ENCODE measurements at places on chromosomes 6 and 20.

DNA sequence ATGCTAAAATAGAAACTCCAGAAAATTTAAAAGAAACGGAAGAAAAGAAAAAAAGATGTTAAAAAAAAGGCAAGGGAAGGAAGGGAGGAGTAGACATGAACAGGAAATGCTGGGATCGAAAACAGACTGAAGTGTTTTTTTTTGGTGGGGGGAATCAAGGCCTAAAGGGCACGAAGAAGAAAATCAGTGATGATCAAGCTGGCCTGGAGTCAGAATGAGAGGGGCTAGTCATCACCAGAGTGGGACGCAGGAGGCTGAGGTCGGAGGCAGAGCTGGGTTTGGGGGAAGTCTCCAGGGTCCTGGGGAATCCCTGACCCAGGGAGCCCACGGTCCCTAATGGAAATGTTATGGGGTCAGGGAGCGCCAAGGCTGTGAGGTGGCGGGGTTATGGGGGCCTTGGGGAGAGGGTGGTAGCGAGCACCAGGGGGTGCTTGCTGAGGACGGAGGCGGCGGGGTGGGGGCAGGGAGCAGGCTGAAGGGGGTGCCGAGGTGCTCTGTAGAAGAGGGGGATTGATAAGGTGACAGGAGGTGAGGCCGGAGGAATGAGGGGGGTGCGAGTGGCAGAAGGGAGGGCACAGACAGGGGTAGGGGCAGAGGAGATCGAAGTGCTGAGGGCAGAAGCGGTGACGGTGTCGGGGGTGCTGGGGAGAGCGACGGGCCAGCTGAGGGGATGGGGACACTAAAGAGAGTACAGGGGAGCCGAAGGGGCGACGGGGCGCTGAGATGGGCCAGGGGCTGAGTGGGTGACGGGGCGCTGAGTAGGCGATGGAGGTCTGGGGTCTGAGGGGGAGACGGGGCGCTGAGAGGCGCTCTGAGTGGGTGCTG, 684 bp downstream of the ZNFX1 start:
- DNase-seq = no peak

DNA sequence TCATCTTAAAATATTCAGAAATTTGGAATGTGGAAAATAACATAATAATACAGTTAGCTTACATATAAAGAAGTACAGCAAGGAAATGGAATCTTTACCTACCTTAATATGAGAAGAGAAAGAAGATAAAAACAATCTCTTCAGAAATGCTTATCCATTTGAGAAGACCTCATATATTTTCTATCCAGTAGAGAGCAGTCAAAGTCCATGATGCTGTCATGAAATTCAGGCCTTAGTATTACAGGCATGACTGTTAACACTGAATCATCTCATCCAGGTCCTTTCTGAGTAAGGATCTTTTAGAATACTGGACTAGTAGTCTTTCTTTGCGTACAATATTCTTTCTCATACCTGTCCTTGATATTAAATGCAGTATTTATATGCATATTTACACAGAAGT, 713.4 kb downstream of the CD109 start:
- DNase-seq = no peak

DNA sequence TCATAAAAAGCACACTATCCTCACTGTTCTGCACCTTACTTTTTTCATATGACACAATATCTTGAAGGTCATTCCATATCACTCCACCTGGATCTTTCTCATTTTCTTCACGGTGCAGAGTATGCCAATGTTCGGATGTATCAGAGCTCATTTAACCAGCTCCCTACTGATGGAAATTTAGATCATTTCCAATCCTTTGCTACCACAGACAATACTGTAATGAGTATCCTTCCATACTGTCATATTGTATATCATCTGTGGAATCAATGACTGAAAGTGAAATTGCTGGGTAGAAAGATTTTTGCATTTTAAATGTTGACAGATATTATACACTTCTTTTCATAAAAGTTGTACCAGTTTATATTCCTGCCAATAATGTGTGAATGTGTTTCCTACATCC, 2.2 kb upstream of the RAB44 start:
- no peak for DNase-seq

- DNase-seq = no peak
Measured at GRCh38 chr6:40978687-40979289, 60.2 kb downstream of the UNC5CL start.

DNA sequence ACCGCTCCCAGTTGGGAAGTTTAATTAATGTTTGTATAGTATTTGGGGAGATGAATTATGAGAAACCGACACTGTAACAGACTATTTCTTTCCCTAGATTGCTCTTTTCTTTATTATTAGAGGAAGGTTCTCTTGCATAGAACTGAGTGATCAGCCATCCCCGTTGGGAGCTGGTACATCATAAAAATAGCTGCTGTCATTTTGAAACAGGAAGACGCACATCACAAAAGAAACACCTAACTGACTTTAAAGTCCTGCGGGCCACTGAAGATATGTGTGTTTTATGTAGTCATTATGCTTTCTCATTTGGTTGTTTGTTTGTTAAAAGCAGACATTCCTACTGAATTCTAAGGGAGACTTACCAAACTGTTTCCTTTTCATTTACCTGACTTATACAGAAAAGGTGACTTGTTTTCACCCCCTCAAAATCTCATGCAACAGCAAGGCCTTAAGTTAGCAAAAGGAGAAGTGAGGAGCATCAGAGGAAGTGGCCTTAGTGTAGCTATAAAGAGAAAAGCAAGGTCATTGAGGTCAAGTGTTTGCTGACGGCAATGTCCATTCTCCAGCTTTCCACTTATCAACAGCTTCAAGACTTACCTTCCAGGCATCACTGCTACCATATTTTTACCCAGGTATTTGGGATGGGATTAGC, 91.0 kb downstream of the PKHD1 start:
- no peak for DNase-seq
